ENCODE measurements at places on chromosomes 7 and 10.

- DNase-seq: no peak
These were observed 3.3 kb upstream of the THSD7A start for GRCh38 chr7:11835260-11835659.

- DNase-seq: no peak
These were observed 1.7 kb downstream of the TSPAN12 start for GRCh38 chr7:120856198-120856597.

GRCh38 chr10:83945982-83946718, 193.2 kb upstream of the GHITM start:
- DNase-seq: no peak

GRCh38 chr7:158885624-158886023, 29.3 kb downstream of the DYNC2I1 start:
- no peak for DNase-seq

GRCh38 chr10:3526727-3527501, 258.1 kb downstream of the KLF6 start:
- DNase-seq: no peak

- DNase-seq: no peak
These were observed 8.8 kb downstream of the CDHR3 start for GRCh38 chr7:105971845-105972244.

- DNase-seq: no peak
These were observed 45.8 kb upstream of the SKAP2 start for GRCh38 chr7:26910221-26910620.

DNA sequence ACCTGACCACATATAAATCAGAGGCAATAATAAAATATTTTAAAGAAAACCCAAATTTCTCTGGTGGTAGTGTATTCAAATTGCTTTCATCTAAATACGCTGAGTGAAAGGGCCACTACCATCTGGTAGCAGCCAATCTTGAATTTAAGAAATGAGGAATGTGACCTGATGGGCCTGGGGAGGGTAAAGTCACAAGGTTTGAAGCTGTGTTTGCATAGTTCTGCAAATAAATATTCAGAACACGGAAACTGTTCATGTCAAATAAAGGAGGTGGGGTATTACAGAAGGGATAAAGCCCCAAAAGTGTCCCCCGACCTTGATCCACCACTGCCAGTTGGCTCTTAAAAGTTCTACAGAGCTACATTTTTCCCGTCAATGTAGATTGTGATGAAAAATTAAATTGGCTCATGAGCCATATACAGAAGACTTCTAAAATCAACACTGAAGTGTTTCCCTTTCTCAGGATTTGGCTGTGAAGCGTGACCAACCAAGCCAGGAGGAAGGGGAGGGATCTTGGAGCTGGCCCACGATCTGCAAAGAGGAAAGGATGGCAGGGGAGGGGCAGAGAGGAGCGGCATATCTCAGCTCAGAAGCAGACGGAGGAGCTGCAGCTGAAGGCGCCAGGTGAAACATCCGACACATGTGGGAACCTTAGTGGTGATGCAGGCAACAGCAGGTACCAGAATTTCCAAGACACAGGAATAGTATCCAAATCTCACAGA, 39.6 kb downstream of the MPP7 start:
- no peak for DNase-seq

DNA sequence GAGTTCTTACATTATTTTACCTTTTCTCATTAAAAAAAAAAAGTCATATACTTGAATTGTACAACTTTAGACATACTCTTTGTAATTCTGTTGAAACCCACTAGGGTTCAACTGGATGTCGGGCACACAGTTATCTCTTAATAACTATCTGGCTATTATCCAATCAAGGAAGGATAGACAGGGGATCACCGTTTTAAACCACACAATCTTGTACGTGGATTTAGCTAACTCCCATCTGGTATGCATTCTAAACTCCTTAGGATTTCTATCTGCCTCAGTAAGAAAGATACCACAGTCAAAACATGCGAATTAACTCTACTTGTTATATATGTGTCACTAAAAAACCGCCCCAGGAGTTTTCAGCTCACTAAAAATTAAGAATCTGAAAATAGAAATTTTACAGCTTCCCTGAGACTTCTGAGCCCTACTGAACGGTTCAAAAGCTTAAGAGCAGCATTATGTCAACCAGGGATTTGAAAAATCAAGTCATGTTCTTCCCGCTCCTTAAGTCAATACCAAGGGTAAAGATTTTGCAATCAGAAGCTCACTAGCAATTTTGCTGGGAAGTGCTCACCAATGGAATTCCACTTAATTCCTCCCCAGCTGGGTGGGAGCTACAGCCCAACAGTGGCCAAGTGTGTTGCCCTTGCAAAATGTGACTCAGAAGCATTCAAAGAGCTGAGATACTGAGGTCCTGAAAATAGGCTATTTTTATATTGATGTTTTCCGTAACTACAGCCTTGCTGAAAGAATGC, 267.0 kb downstream of the FRMD4A start:
- DNase-seq: no peak

DNA sequence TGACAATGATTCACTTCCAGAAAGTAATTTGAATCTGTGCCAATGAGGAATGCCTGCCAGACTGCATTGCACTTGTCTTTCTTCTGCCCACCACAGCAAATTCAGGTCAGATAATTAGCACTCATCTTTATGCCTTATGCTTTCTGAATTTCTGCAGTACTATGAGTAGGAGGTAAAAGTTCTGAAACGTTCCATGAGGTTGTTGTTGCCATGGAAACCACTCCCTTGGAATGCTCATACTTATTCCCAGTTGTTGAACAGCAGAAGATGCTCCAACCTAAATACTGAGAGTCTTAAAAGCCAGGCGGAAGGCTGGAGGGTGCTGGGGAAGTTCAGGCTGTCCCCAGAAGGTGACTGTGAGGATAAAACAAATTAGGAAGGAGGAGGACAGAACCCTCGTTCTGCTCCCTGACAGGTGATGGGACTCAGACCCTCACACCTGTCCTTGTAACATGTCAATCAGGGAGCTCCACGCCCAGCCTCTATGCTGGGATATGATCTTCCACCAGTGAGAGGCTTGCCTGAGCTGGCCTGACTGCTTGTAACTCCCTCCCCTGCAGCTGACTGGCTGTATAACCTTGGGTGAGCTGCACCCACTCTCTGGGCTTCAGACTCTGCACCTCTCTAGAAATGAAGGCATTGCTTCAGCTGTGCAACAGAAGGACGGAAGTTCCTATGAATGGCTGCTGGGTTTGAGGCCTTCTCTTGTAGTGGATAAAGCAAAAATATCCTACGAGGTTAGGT, 554.3 kb upstream of the MGMT start:
- DNase-seq: no peak

- no peak for DNase-seq
These were observed at the start of gene PRLHR for GRCh38 chr10:118595598-118596425. Gene PRLHR, minus strand, starts transcription at chr10:118595648. Its CDS starts 404 bp downstream, at chr10:118595244.

DNA sequence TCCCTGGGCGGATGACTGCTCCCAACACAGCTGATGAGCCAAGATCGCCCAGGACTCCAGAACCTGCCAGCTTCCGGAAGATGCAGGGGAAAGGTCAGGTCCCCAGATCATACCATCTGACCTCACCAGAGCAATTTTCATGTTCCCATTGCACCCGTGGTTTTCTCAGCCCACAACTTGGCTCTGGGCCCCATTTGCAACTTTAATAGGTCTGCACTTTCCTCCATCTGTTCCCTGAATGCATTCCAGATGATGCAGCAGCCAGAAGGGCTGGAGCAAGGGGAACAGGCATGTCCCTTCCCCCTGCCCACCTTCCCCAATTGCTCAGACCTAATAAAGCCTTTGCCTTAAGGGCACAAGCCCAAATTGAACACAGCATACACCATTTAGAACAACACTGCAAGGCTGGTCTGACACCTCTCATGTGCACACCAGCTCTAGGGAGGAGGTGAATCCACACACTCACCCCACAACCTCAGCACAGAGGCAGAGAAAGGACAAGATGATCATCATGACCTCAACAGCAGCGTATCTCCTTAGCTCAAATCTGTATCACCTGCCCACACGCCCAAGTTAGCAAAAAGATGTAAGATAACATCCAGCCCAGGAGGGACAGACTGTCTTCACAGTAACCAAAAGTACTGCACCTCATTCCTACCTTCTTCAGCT, 87.5 kb downstream of the PLXNA4 start:
- no peak for DNase-seq

DNA sequence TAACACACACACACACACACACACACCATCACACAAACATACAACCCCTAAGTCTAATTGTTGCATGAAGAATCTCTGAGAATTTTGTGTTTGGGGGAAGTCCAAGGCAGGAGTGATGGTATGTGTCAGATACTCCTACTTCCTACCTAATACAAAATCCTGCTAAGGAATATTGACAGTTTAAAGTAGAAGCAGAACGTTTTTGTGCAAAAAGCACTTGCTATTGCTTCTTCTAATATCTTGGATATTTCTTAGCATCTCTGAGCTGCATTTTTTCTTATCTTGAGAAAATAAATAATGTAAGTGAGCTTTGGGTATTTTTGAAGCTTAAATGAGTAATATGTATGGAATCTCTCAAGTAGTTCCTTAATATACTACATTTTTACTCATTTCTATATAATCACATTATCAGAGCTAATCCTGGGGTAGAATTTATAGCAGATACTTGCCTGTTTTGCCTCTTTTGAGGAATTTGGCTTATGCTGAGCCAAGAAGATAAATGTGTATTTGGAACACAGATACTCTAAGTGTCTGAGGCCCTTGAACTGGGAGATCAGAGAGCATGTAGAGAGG, 212.3 kb downstream of the DKK1 start:
- DNase-seq: no peak

GRCh38 chr10:78576276-78576675, 492.5 kb upstream of the ZMIZ1 start:
- DNase-seq: no peak

DNA sequence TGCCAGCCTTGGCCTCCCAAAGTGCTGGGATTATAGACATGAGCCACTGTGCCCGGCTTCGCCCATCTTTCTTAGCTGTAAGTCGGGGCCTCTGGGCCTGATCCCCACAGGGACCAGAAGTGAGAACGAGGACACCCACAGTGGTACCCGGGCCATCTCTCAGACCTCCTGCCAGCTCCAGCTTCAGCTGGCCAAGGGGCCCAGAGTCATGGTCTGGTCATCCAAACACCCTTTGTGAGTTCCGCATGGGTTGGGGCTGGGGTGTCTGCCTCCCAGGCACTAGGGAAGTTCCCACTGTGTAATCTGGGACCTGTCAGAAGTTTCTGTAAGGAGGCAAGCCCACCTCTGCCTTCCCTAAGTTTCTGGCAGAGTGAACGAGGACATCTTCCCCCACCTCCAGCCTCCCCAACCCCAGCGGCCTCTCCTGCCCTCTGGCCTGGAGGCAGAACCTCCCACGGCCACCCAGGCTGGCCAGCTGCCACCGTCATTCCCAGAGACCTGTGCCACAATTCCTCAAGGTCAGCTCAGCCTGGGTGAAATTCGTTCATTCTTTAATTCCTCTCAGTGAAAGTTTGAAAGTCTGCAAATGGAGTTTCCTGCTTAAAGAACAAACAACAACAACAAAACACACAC, 19.5 kb upstream of the FOXL3 start:
- DNase-seq: no peak

DNA sequence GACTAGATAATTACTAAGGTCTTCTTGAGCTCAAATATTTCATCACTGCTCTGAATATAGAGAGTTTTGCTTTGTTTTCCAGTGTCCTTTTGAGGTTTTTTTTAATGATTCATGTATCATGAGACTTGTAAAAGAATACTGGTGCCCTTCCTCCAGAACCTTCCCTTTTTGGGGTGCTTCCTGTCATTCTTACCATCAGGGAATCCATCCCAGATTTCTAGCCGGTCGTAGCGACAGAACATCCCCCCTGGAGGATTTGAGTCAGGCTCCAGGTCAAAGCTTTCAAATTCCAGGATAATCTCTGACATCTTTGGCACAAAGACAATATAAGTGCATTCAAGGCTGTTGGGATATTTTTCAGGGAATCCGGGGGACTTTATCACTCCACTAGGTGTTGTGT, 71.0 kb downstream of the NRP1 start:
- DNase-seq: no peak

Data from stimulated activated CD4-positive, alpha-beta T cell treated with anti-CD3 and anti-CD28 coated beads, Interleukin-15, amount 100 ng/mL, for 48 hours (primary cell).